ENCODE measurements at places on chromosomes 16 and 17. TPM values are rescaled to one million over a fixed set of nuclear protein-coding genes. Genes with fewer than 3 reads are reported as not detected.

CCL23 gene
- total RNA-seq = not detected

MTMR4 gene
- total RNA-seq = 23.0 TPM

GAS7 gene
- 58.5 TPM for total RNA-seq

OR4D1 gene
- not detected for total RNA-seq

BOLA2B gene
- total RNA-seq = 23.5 TPM

CES5A gene
- total RNA-seq = not detected

IL17C gene
- total RNA-seq = not detected

VTN gene
- 0.52 TPM for total RNA-seq
